ENCODE measurements at places on chromosomes 5 and 9.

DNA sequence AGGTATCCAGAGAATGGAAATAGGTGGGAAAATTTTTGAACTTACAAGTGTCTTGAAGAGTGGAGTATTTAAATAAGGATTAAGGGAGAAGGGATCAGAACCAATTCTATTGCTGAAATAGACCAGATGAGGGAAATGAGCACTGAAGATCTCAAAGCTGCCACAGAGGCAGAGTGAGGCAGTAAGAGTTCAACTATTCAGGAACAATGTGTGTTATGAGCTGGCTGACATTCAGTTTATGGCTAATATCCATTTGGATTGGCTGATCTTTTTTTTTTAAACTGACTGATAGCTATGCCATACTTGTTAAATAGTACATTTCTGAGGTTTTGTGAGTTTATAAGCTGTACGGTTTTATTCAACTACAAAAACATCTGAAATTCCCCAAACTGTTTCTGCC, 95.3 kb upstream of the GNA14 start:
- no peak for DNase-seq

GRCh38 chr5:72440207-72440638, 67.0 kb downstream of the ZNF366 start:
- DNase-seq, result no peak

DNA sequence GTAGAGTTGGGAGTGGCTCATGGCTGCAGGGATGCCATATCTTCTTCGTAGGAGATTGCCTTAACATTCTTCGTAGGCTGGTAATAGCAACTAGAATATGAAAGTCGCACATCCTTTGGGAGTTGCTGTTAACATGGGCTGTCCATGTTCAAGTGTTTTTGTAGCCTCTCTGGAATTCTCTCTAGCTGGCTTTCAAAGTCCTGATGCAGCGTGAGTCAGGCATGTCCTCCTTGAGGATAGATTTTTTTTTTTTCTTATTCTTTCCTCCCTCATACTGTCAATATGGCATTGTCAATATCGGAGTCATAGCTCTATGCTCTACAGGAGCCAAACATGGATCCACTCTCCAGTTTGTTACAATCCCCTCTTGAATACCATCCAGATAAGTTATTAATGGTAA, 494.8 kb upstream of the WWC1 start:
- DNase-seq, result no peak

DNA sequence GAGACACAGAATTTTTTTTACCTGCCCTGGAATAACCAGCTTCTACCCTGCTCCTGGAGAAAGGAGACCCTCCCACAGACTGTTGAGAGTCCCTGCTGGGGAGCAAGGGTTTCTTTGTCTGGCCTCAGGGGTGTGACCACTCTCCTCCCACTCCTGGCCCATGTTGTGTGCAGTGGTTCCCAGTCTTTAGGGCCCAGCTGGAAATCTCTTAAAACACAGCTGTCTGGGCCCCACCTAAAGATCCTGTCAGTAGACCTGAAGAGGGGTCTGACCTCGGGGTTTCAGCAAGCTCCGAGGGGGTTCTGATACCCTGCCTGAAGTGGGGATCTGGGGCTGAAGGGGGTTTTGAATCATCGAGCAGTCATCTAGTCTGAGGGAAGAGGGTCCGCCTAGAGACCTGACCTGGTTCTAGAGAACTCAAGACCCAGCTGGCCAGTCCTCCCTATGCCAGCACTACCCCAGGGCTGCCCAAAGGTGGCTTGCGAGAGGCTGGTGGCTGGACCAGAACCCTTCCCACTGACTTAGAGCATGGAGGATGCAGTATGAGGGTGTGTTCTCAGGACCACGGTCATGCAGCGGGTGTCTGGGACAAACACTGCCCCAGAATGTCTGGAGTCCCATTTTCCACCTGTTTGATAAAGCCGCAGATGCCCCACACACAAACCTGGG, 8.1 kb upstream of the UNC5A start:
- DNase-seq, result no peak

GRCh38 chr5:82222597-82223574, 55.3 kb downstream of the RPS23 start:
- no peak for DNase-seq

- DNase-seq, result no peak
These were observed 33.2 kb upstream of the ASS1 start for GRCh38 chr9:130411566-130411915.

DNA sequence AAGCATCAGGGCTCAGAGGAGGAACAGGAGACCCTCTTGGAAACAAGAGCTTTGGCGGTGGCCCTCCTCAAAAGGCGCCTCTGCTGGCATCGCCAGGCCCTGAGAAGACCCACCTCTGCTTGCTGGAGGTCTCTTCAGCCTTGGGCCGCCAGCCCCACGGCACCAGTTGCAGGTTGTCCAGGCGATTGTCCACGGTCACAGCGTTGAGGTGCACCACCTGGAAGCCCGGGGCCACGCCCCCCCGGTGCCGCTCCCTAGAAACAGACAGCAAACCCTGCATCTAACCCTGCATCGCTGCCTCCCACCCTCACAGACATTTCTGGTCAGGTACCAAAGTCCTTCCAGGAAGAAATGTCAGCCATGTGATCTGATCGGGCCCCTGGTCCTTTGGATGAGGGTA, 3.5 kb downstream of the ZMYND19 start:
- no peak for DNase-seq

- DNase-seq, result no peak
These were observed 12.1 kb upstream of the SMAD5 start for GRCh38 chr5:136120529-136120928.

DNA sequence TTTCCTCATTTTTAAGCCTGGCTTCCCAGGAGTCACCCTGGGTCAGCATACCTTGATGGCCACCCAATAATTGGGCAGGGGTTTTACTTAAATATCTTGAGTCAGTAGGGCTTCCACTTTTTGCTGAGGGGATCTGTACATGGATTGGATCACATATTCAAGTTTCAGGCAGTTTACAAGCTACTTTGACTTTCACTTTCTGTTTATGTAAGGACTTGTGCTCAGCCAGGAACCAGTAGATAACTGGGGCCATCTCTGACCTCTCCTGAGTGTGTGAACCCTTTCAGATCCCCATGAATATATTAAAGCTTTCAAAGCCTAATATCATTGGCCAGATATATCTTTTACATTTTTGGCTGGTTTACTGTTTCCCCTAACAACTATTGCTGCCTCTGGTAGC, 45.1 kb downstream of the SLCO6A1 start:
- DNase-seq, result no peak

- no peak for DNase-seq
These were observed 613.2 kb downstream of the TLE1 start for GRCh38 chr9:81076131-81076530.

GRCh38 chr9:37919956-37920335, 16.0 kb upstream of the SLC25A51 start:
- DNase-seq, result no peak

- DNase-seq, result no peak
These were observed 20.5 kb upstream of the VPS13A start for GRCh38 chr9:77156646-77157371.

DNA sequence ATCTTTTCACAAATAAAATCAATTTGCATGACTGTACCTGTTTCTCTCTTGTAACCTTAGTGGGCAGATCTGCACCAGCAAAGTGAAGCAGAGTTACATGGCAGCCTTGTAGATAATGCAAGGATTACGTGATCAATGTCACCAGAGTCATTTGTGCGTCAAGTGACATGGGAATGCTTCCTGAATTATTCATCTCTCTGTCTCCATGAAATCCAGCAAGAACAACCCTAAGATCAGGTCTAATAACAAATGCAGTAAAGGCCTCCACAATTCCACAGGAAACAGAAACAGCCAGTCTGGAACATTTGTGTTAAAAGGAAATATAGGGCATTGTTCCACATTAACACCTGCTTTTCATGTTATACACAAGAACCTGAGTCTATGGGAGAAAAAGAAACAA, 7.8 kb downstream of the GZMA start:
- DNase-seq, result no peak

- no peak for DNase-seq
These were observed 14.4 kb downstream of the CAMK4 start for GRCh38 chr5:111238431-111239225.

DNA sequence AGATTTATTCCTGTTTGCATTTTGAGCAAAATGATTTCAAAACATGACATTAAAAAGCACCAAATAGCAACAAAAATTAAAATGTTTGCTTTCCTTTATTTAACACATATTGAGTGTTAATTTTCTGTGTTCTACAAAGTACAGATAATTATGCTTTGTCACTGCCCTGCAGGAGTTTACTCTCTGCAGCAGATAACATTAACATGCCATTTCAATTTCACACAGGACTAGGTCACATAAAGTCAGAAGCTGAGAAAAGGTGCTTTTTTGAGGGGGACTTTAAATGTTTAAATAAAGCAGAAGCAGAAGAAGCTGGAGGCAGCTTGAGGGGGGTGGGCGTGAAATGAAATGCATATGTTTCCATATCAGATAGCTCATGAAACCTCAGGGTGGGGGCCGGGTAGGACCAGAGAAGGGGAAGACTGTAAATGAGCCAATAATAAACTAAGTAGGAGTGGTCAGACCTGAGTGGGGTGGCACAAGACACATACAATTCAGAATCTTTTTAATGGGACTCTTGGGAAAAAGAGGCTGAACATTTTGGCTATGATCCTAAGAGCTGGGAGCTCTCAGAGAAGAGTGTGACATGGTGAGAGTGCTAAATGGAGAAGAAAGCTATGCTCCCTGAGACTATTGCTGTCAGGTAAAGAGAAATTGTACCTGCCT, 387.5 kb downstream of the FAM170A start:
- no peak for DNase-seq

GRCh38 chr5:51072937-51073336, 310.3 kb upstream of the ISL1 start:
- DNase-seq, result no peak
